Activated CD4-positive, alpha-beta T cell treated with anti-CD3 and anti-CD28 coated beads for 36 hours (primary cell): ENCODE measurements at places on chromosomes 4 and X. TPM values are rescaled to one million over a fixed set of nuclear protein-coding genes. Genes with fewer than 3 reads are reported as not detected.

The MTMR8 gene
- total RNA-seq, result 4.1 TPM

The COL4A5 gene
- total RNA-seq, result not detected

The UTP14A gene
- total RNA-seq, result 45.2 TPM

GRCh38 chr4:123235431-123235830 is 161.2 kb upstream of the SPRY1 start:
- H3K4me1 ChIP-seq, result no peaks in the 10 kb centered on the region
- no peak overlapping the region for H3K27ac ChIP-seq
- no peaks in the 10 kb centered on the region for H3K27me3 ChIP-seq
- peaks cover 23% of the 10 kb centered on the region for H3K36me3 ChIP-seq
- DNase-seq, result no peak

DNA sequence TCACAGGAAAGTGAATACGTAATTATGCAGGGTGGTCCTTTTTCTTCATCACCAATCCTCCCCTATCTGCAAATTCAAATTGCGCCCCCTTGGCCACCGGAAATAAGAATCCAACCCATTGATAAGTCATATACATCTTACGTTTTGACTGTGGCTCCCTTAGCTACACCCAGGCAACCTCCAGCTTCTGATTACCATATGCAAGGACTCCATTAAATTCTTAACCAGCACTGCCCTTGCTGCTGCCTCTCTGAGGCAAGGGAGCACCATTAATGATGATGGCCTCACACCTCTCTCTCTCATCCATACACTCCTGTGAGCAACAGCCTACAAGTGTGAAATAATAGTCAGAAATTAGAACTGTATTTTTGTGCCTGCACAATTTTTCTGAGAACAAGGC is 106.0 kb upstream of the NOCT start:
- no peak for DNase-seq
- H3K4me1 ChIP-seq, result no peaks in the 10 kb centered on the region
- H3K27ac ChIP-seq, result no peak overlapping the region

GRCh38 chrX:150086371-150086770 is 148.1 kb upstream of the EOLA2 start:
- H3K4me1 ChIP-seq, result no peaks in the 10 kb centered on the region
- no peaks in the 10 kb centered on the region for H3K36me3 ChIP-seq
- H3K27ac ChIP-seq, result no peak overlapping the region
- DNase-seq, result no peak

GRCh38 chr4:150768497-150768896 is 186.5 kb downstream of the MAB21L2 start:
- H3K27ac ChIP-seq, result no peak overlapping the region
- no peak for DNase-seq
- H3K4me3 ChIP-seq, result no peak overlapping the region

DNA sequence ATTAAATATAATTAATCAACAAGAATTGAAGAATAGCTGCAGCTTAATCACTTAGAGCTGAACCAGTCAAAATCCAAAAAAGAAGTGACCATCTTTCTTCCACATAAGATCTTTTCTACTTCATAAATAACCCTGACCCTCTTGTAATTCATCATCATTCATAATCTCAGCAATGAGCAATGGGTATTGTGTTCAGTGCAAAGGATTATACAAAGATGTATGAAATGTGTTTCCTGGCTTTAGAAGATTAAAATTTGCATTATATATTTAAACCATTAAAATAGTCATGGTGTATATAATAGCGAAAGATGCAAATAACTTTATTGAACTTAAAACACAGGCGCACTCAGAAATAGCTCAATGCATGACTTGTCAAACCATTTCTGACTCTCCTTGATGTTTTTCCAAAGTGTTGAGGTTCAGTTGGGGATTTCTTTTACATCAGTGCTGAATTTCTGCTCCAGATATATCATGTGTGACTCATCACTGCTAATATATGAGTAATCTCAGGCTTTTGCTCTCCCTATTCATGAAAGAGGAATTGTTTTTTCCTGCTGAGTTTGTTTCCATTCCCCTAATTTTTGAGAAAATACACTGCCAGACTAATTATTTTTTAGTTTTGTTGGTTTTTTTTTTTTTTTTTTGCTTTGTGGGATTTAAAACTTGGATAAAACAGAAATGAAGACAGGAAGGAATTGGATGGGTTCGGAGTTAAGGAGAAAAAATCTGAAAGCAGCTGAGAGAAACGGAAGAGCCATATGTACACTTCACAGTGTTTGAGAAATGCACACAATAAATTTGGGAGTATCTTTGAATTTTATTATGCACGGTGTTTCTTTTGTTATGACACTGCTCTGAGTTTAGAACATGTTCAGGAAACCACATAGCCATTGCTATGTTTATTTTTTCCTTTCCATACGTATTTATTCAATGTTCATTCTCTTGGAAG is 290.1 kb upstream of the PCDH7 start:
- DNase-seq, result no peak
- H3K27ac ChIP-seq, result no peak overlapping the region
- no peaks in the 10 kb centered on the region for H3K4me1 ChIP-seq
- H3K36me3 ChIP-seq, result no peaks in the 10 kb centered on the region
- no peaks in the 10 kb centered on the region for H3K27me3 ChIP-seq

GRCh38 chr4:108425988-108426387 is 194.4 kb upstream of the RPL34 start:
- DNase-seq, result peak; percentile 13
- peaks cover 3% of the 10 kb centered on the region for H3K36me3 ChIP-seq

DNA sequence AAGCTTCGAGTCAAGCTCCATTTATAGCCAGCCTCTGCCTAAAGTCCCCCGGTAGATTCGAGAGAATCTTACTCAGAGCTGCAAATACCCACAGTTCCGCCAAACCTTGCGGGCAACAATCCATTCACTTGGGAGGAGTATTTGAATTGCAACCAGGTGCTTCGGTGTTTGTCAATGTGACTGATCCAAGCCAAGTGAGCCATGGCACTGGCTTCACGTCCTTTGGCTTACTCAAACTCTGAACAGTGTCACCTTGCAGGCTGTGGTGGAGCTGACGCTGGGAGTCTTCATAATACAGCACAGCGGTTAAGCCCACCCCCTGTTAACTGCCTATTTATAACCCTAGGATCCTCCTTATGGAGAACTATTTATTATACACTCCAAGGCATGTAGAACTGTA is 11.2 kb downstream of the CD40LG start:
- H3K4me1 ChIP-seq, result peaks cover 90% of the 10 kb centered on the region
- H3K36me3 ChIP-seq, result peaks cover 92% of the 10 kb centered on the region
- peak; percentile 65 for DNase-seq

DNA sequence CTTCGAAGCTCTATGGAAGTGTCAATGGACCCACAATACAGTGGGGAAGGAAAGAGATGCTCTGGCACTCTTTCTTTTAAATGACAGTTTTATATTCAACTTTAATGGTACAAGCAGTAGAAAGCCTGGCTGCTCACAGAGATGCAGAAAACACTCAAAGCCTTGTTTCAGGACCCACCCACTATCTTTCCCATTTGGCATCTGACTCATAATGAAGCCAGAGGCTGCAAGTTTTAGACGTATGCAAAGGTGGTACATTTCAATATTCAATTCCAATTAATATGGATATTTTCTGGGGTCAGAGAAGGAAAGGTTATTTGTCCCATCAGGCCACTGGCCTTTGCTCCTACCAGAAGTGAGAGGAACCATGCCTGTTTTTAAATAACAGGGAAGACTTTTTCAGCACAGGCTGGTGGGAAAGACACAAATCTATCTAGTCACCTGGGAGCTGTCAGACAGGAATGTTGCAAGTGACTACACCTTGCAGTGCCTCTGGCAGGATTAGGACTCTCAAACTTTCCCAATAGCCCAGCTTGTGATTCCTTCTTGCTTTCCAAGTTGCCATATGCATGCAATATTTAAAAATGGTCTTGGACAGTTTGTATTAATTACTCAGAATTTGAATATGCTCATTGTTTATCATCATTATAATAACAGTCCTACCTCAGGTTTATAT is 70.0 kb upstream of the RAB40AL start:
- no peak for DNase-seq
- no peak overlapping the region for H3K27ac ChIP-seq
- no peaks in the 10 kb centered on the region for H3K4me1 ChIP-seq
- no peak overlapping the region for H3K4me3 ChIP-seq

GRCh38 chrX:27085346-27085745 is 377.8 kb downstream of the PPP4R3C start:
- H3K4me3 ChIP-seq, result no peak overlapping the region
- H3K27me3 ChIP-seq, result no peaks in the 10 kb centered on the region
- no peak overlapping the region for H3K27ac ChIP-seq
- H3K4me1 ChIP-seq, result no peaks in the 10 kb centered on the region
- no peak for DNase-seq

- no peak overlapping the region for H3K4me3 ChIP-seq
- no peaks in the 10 kb centered on the region for H3K4me1 ChIP-seq
- H3K27me3 ChIP-seq, result no peaks in the 10 kb centered on the region
- no peaks in the 10 kb centered on the region for H3K36me3 ChIP-seq
Measured at GRCh38 chr4:166535865-166536264, 662.8 kb downstream of the TLL1 start.

- peaks cover 19% of the 10 kb centered on the region for H3K36me3 ChIP-seq
- H3K27ac ChIP-seq, result peak overlapping the region; percentile 97
- peak overlapping the region; percentile 99 for H3K4me3 ChIP-seq
- no peaks in the 10 kb centered on the region for H3K27me3 ChIP-seq
- peaks cover 37% of the 10 kb centered on the region for H3K4me1 ChIP-seq
- no peak for DNase-seq
Measured at GRCh38 chr4:73259571-73260090, 1.0 kb upstream of the ANKRD17 start.

DNA sequence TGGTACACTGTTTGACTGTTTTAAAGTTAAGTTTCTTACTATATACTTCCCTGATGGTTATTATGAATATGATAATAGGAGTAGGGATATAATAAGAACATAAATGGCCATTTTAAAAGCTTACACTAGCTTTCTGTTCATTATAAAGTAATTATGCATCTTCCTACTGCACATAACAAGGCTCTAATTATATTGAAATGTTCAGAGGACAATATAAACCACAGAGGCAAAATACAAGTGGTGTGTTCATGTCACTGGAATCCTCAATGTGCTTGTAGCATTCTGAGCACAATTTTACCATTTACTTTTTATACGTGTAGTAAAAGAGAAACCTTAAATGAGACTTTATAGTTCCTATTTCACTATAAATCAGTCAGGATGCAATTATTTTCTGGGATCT is 268.3 kb downstream of the TMA16 start:
- no peaks in the 10 kb centered on the region for H3K4me1 ChIP-seq
- no peaks in the 10 kb centered on the region for H3K36me3 ChIP-seq
- no peak overlapping the region for H3K27ac ChIP-seq
- H3K27me3 ChIP-seq, result no peaks in the 10 kb centered on the region
- DNase-seq, result no peak
- H3K4me3 ChIP-seq, result no peak overlapping the region

DNA sequence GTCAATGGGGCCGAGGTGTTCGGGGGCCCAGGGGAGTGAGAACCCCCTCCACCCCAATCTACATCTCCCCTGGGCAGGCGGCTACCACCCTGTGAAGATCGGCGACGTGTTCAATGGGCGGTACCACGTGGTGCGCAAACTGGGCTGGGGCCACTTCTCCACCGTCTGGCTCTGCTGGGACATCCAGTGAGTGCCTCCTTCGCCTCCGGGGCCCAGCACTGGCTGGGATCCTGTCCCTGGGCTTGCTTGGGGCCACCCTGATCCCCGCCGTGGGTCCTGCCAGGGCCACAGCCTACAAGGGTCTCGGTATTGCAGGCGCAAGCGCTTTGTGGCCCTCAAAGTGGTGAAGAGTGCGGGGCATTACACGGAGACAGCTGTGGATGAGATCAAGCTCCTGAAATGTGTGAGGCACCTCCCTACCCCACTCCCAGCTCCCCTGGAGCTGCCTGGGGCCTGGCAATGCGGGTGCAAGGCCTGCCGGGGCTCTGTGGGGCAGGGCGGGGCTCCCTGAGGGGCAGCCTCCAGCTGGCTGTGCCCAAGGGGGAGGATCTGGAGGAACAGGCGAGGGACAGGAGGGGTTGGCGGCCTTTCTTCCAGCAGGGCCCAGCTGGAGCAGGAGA is 697 bp downstream of the SRPK3 start:
- H3K36me3 ChIP-seq, result peaks cover 2% of the 10 kb centered on the region
- H3K27me3 ChIP-seq, result peaks cover 3% of the 10 kb centered on the region
- peaks cover 6% of the 10 kb centered on the region for H3K4me1 ChIP-seq
- no peak overlapping the region for H3K27ac ChIP-seq
- no peak for DNase-seq

GRCh38 chr4:94621491-94622080 is 136.2 kb upstream of the BMPR1B start:
- no peak overlapping the region for H3K27ac ChIP-seq
- H3K4me1 ChIP-seq, result no peaks in the 10 kb centered on the region
- no peak overlapping the region for H3K4me3 ChIP-seq
- DNase-seq, result peak; percentile 10
- H3K27me3 ChIP-seq, result no peaks in the 10 kb centered on the region

DNA sequence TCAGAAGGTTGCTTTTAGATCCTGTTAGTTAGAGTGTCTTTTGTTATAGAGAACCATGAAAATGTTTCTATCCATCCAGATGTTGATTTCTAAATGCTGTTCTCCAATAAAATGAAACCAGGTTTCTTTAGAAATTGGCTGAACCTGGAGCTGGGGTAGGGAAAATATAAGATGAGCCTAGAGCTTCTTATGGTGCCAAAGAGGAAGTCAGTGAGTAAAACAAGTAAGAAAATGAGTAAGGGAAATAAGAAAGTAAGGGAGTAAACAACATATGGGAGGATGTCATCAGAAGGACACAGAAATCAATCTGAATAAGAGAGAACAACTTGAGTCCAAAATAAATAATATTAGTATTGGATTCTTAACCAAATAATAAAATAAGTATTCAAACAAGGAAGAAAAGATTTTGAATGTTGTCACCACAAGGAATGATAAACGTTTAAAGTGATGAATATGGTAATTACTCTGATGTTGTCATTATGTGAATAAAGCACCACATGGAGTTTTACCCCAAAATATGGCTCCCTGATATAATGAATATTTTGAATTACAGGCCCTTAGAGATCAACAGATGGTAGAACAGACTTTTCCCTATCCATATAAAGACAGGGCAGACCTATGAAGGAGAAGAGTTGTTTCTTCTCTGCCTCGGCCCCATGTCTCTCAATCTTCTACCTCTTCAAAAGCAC is 506.1 kb downstream of the IL15 start:
- peak overlapping the region; percentile 79 for H3K27ac ChIP-seq
- H3K4me1 ChIP-seq, result peaks cover 31% of the 10 kb centered on the region
- H3K27me3 ChIP-seq, result no peaks in the 10 kb centered on the region
- peaks cover 50% of the 10 kb centered on the region for H3K36me3 ChIP-seq
- no peak for DNase-seq

DNA sequence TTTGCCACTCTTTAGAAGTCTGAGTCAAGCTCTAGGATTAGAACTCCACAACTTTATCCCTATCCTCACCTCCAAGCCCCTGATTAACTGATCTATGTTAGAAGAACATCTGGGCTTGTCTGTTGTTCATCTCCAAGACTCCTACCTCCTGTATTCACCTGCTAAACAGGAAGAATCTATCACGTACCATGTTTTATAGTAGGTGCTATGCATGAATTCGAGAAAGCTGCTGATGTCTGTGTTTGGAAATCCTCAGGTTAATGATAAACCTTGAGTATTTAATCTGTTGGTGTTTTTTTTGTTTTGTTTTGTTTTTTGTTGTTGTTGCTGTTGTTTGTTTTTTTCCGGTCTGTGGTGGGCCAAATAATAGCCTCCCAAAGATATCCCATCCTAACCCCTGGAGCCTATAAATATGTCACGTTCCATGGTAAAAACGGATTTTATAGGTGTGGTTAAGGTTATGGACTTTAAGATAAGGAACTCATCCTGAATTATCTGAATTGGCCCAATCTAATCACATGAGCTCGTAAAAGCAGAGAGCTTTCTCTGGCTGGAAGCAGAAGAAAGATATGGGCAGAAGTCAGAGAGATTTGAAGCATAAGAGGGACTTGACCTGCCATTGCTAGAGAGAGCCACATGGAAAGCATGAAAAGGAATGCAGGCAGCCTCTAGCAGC is 101.2 kb upstream of the DUSP21 start:
- no peak overlapping the region for H3K4me3 ChIP-seq
- H3K27me3 ChIP-seq, result no peaks in the 10 kb centered on the region
- no peak overlapping the region for H3K27ac ChIP-seq
- H3K36me3 ChIP-seq, result no peaks in the 10 kb centered on the region
